ENCODE measurements at places on chromosomes 16 and 17.

DNA sequence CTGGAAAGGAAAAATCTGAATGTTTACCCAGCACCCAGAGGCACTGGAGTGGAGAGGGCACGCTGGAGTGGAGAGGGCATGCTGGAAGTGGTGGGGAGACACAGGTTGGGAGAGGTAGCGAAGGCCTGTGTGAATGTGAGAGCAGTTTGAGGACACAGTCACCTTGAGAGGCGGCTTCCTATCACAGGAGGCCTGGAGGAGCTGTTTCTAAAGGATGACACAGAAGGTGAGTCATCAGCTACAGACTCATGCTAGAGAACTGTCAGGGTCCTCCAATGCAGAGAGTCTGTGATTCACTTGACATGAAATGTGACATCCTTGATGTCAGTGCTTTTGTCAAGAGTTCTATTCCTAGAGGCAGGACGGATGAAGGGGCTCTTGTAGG is 13.8 kb downstream of the CTRL start:
- DNase-seq: no peak

GRCh38 chr16:55302635-55303034 is 21.4 kb upstream of the IRX6 start:
- no peak for DNase-seq

DNA sequence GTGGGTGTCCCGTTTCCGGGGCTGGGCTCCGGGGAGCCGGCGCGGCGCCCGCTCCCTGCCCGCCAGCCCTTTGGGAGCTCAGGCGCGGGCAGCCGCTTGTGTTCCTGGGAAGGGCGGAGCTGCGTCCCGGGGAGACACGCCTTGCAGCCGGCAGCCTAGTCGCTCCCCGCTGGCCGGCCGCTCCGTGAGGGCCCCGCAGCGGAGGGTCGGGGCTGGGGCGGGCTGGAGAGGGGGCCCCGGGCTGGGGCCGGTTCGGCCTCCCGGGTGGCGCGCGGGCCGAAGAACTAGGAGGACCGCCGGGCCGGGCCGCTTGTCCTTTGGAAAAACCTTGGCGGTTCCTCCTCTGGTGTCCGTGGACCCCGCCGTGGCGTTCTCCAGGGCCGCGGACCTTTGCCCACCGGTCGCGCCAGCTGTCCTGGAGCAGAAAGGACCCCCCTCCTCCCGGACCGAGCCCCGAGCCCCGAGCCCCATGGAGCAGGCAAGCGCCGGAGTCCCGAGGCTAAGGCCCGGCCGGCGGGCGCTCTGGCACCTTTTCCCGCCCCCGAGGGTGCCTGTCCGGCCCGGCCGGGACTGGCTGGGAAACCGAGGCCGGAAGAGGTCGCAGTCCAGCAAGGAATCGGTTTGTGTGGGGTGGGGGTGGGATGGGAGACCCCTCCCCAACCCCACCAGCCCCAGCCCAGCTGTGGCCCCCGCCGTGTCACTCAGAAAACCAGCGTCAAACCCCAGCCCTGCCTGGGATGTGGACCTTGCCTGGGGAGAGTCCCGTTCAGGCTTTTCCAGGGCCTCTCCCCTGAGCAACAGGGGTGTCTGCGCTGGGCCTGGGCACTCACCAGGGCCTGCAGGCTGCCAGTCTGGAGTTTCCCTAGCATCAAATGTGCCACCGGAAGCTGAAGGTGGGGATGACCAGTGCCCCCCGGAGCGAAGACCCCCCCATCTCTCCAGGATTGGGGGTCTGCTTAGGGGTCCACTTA is 6.8 kb upstream of the TBC1D3B start:
- peak; percentile 42 for DNase-seq

DNA sequence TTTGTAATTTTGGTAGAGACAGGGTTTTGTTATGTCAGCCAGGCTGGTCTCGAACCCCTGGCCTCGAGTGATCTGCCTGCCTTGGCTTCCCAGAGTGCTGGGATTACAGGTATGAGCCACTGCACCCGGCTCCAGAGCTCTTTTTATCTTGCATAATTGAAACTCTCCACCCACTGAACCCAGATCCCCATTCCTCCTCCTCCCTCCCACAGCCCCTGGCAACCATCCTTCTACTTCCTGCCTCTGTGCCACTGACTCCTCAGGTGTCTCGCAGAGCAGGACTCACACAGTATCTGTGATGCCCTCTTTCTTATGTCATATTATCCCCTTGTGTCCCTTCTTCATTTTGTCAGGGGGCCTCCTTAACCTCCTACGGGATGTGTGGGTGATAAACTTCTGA is 340.7 kb downstream of the SLC39A11 start:
- no peak for DNase-seq

DNA sequence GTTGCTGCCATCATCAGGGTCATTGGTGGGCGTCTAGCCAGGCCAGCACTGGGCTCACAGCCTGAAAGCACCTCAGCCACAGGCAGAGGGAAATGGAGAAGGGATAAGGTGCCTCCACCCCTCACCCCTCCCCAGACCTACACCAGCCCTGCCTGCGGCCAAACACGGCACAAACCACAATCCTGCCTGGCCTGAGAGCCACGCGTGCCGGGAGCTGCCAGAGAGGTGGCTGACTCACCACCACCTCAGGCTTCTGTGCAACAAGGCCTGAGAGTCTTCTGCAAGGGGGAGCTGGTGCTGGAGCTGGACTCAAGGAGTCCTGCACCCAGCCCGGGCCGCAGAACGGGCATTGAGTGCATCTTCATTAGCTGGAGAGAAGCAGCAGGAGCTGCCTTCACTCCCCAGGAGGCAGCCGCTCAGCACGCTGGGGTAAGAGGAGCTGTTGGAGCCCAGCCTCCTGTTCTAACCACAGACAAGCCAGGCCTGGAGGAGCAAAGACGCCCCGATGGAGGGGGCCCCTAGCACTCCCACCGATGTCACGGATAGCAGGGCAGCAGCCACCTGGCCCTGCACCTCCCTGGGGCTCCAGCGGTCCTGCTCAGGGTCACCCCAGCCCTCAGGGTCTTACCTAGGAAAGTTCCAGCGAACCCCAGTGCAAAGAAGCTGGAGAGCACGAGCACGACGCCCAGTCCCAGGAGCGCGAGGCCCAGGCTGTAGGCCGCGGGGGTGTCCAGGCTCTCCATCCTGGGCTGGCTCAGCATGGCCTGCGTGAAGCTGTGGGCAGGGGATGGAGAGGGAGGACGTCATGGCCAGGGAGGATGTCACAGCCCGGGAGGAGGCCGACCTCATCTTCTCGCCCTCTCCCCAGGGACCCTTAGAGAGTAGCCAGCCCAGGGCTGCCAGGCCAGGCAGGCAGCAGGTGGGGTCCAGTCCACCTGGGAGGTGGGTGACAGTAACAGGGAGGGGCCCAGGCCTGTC is 16.0 kb upstream of the RASD1 start:
- peak; percentile 95 for DNase-seq

DNA sequence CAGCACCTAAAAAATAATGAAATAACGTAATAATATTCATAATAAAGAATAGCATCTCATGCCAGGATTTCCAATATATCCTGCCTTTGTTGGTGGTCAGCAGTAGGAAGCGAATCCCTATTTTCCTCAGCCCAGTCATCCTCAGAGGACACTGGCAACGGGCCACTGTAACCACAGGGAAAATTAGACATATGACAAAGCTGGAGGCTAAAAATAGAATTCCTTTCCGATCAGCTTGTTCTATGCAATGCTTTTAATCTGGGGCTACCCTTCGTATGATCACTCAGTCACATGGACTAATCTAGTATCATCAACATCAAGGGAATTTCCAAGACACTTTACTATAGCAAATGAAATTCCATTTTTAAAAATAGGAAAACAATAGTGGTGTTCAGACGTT is 246.9 kb upstream of the KCNJ16 start:
- no peak for DNase-seq

DNA sequence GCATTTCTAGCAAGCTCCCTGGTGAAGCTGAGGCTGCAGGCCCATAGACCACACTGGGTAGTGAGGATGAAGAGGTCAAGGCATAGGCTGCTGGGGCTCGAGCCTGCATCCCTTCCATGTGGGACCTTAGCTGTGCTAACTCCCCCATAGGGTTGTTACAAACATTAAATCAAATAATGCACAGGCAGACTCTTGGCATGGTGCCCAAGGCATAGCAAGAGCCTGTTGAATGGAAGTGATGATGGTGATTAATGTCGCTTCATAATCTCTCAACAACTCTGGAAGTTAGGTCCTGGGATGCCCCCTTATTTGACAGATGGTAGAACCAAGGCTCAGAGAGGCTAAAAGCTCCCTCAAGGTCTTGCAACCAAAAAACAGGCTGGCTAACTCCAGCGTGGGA is 283.9 kb upstream of the EEF2KMT start:
- DNase-seq: no peak

GRCh38 chr17:45316434-45317110 is at the start of gene MAP3K14:
TSS of gene MAP3K14 (minus strand) at chr17:45317020. CDS start at chr17:45290745, 26,275 bp downstream.
- DNase-seq: peak; percentile 64

GRCh38 chr16:79163691-79164387 is 436.7 kb downstream of the MAF start:
- peak; percentile 84 for DNase-seq

GRCh38 chr17:12580640-12581039 is 85.0 kb upstream of the MYOCD start:
- no peak for DNase-seq

- no peak for DNase-seq
Observed at GRCh38 chr16:70686376-70687101, 686 bp upstream of the MTSS2 start.

DNA sequence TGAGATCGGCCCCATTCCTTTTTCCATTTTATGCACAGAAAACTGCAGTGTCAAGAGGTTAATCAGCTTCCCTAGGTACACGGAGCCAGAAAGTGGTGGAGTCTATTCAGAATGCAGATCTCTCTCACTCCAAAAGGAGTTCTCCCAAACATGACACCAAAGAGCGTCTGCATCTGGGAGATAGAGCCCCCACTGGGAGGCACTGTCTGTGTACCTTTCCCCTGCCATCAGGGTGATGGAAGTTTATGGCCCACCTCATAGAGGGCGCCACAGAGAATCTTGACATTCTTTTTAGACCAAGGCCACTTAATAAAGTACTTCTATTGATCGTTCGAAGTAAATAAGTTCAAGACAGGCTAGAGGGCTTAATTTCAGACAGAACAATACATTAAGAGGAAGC is 493.7 kb upstream of the ERCC4 start:
- DNase-seq: peak; percentile 33

- no peak for DNase-seq
Observed at GRCh38 chr17:5133311-5133710, 17.5 kb downstream of the USP6 start.

GRCh38 chr17:43591779-43592562 is 45.8 kb upstream of the ETV4 start:
- DNase-seq: no peak

DNA sequence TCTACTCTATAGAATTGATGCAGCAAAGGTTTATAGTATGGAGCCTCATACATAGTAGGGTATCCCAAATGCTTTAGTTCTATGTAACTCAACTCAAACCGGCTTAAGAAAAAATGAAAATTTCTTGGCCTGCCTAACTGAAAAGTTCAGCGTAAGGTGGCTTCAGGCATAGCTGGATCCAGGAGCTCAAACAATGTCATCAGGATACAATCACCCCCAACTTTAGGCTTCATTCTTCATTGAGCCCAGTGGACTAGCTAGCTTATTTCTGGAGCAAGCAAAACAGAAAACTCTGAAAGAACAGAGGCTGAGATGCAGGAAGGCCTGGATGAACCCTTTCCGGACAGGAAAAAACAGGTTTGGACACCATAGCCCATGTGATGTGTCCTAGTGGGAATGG is 147.5 kb upstream of the HS3ST4 start:
- no peak for DNase-seq

GRCh38 chr16:4828567-4829321 is 18.3 kb downstream of the GLYR1 start:
- no peak for DNase-seq

DNA sequence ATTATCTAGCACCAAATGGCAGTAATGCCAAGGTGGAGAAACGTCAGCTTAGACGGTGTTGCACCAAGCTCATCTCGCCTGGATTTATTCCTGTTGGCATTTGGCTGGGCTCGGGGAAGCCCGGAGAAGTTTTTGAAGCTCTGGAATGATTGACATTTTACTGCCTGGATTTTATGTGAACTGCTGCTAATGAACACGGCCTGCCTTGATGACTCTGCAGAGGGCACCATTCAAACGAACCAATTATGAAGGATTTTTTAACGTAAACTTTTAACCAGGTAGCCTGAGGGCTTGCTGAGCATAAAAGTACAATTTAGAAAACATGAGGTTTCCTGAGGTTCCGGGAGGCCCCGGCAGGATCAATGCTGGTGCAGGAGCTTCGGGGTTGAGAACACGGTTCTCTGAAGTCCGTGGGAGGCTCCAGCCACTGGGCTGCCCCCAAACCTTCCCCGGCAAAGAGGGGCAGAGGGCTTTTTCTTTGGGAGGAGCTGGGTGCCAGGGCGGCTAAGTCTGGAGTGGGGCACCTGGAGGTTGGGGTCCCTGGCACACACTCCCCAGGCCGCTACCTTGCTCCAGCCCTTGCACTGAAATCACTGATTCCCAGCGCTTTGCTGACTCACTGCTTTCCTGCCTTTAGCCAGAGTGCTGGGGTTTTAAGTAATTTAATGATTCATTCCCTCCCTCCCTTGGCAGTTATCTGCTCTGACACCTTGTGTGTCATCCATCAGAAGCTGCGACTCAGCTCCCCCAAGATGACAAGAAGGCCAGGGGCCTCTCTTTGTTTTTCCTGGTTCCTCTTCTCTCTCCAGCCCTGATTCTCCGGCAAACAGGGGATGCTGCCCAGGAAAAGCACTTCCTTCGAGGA is 161.2 kb upstream of the IRX3 start:
- DNase-seq: peak; percentile 92

DNA sequence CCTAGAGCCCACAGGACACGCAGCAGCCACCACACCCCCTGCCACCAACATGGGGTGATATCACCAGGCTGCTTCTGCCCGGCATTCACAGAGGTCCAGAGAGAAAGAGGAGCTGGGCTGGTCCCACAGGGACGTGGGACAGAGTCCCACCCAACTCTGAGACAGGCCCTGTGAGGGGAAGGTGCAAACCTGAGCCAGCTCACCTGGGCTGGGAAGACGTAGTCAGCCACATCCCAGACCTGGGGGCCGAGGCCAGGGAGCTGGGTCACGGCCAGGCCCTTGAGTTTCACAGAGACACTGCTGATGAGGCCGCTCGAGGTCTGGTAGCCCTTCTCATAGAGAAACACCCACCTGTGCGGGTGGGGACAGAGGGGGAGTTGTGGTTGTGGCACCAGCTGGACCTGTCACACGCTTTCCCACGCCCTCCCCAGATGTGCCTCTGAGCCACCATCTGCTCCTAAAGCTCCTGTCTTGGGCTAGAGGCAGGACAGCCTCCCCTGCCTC is 11.2 kb downstream of the P2RX1 start:
- DNase-seq: no peak

DNA sequence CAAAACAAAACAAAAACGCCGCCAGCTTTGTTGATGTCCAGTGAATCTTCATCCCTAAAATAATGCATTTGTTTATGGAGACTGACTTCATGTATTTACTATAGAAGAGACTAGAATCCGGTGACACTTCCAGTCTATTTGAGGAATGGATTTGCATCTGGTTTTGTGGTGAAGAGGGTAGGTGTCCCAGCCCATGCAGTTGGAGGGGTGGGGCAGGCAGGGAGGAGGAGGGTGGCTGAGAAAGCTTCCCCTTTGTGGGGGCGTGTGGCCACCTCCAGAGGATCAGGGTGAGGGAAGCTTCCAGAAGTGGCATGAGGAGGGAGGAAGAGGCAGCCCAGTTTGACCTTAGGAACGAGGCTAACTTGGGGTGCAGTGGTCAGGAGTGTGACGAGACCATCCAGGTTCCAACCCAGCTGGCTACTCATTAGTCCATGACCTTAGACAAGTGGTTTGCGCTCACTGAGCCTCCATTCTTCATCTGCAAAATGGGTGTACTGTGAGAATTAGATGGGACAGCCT is 69.5 kb downstream of the CMIP start:
- peak; percentile 84 for DNase-seq
